ENCODE measurements at places on chromosomes 4 and X.

GRCh38 chrX:22634083-22634482, 361.4 kb downstream of the CBLL2 start:
- DNase-seq: no peak

GRCh38 chr4:113824396-113824795, 62.9 kb upstream of the CAMK2D start:
- no peak for DNase-seq

DNA sequence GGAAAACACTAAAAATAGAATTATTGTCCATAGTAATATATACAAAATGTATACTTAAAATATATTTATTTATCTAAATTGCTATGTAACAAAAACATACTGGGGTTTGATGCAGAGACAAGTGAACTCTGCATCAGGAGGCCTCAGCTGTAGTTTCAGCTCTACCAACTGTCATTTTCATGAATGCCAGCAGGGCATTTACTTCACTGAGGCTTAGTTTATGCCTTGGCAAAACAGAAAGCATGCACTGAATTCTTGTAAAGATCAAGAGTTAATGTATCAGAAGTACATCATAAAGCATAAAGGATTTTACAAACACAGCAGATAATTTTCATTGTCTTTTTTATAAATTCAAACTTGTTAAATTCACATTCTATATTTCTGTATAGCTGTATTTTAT, 577.0 kb downstream of the C4orf33 start:
- DNase-seq: no peak

- no peak for DNase-seq
Observed at GRCh38 chr4:13905543-13905942, 278.0 kb upstream of the BOD1L1 start.

DNA sequence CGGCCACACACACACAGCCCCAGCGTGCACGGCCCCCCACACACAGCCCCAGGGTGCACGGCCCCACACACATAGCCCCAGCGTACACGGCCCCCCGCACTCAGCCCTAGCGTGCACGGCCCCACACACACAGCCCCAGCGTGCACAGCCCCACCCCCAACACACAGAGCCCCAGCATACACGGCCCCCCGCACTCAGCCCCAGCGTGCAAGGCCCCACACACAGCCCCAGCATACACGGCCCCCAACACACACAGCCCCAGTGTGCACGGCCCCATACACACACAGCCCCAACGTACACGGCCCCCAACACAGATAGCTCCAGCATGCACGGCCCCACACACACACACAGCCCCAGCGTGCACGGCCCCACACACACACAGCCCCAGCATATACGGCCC, 17.6 kb downstream of the GAK start:
- DNase-seq: no peak

DNA sequence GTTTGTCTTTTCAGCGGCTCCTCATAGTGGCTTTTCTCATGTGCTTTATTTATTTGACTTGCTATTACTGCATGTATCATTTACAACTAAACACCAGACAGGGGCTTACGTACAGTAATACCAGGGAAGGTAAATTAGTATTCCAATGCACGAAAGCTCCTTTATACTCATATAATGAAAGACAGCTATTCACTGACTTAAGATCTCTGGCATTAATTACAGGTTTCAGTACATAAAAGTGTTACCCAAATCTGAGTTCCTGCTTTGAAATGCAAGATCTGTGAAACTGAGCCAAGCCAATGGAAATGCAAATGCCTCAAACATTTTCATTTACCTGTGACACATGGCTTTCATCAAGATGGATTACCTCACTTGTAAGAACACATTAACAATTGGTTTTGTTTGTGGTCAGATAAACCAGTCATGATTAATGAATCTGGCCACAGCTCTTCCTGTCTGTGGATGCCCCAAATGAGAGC, 107.2 kb downstream of the ANAPC4 start:
- DNase-seq: no peak

DNA sequence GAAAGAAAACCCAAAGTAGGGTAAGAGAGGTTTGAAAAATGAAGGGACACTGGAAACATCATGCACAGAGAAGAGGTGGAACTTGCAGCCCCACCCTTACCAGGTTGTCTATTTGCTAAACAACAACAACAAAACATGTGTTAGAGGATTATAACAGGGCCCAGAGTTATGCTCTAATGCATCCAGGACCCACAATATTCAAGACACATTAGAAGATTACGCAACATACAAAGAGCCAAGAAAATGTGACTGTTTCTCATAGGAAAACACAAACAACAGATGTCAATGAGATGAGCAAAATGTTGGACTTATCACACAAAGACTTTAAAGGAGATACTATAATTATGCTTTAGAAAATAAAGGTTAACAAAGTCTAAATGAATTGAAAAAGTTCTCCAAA, 128.5 kb downstream of the LRBA start:
- no peak for DNase-seq

- DNase-seq: no peak
Observed at GRCh38 chrX:112440277-112440676, 239.5 kb downstream of the LHFPL1 start.

- no peak for DNase-seq
Observed at GRCh38 chrX:81489987-81490386, 288.1 kb downstream of the SH3BGRL start.

- no peak for DNase-seq
Observed at GRCh38 chr4:1807332-1807777, 14.3 kb downstream of the FGFR3 start.
